ENCODE measurements at places on chromosomes 2 and 18.

DNA sequence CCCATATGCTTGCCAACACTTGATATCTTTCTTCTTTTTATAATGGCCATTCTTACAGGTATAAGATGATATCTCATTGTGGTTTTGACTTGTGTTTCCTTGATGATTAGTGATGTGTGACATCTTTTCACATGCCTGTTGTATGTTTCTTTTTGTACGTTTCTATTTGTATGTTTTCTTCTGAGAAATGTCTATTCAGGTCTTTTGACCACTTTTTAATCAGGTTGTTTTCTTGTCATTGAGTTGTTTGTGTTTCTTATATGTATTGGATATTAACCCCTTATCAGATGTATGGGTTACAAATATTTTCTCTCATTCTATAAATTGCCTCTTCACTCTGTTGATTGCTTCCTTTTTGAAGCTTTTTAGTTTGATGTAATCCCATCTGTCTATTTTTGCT lies 42.4 kb downstream of the ABCB11 start:
- H3K4me1 ChIP-seq, result no peaks in the 10 kb centered on the region
- no peaks in the 10 kb centered on the region for H3K36me3 ChIP-seq
- no peaks in the 10 kb centered on the region for H3K27me3 ChIP-seq

- no peaks in the 10 kb centered on the region for H3K4me1 ChIP-seq
- no peak overlapping the region for H3K27ac ChIP-seq
- H3K36me3 ChIP-seq, result no peaks in the 10 kb centered on the region
- H3K27me3 ChIP-seq, result peaks cover 6% of the 10 kb centered on the region
Observed at GRCh38 chr18:48018851-48019250, 88.4 kb upstream of the SMAD2 start.

DNA sequence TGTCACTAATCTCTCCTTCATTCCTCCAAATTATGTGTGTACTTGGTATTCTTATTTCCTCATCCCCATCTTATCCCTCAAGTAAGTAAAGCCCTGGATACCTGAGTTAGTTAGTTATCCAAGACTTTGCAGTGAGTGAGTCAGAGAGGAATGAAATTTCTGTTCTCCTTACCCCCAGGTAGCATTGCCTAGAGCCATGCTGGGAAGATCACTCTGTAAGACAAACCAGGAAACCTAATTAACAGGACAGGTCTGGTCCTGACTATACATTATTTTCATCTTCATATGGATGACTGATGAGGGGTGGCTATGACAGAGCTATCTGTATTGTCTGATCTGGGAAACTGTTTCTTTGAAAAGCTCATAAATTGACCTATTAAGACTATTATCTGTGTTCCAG lies 55.0 kb upstream of the ITGA6 start:
- H3K36me3 ChIP-seq, result no peaks in the 10 kb centered on the region
- no peak overlapping the region for H3K4me3 ChIP-seq
- no peaks in the 10 kb centered on the region for H3K4me1 ChIP-seq

DNA sequence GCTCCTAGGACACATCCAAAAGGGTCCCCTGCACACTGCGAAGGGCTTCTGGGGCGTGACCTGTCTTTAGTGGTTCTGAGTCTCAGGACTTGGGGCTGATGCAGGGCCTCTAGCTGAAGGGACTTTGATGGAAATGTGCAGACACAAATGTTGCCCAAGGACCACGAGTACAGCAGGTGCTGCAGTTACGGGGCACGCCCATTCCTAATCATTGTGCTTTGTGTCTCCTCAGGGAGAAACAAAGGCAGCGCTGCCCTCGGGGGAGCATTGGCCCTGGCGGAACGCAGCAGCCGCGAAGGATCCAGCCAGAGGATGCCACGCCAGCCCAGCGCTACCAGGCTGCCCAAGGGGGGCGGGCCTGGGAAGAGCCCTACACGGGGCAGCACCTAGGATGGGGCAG lies 8.0 kb downstream of the TUBA3E start:
- H3K27me3 ChIP-seq, result no peaks in the 10 kb centered on the region
- no peak for DNase-seq
- no peaks in the 10 kb centered on the region for H3K36me3 ChIP-seq
- H3K4me3 ChIP-seq, result no peak overlapping the region
- no peak overlapping the region for H3K27ac ChIP-seq

GRCh38 chr18:73446502-73446901 lies 578.7 kb upstream of the NETO1 start:
- H3K27me3 ChIP-seq, result no peaks in the 10 kb centered on the region
- no peak overlapping the region for H3K4me3 ChIP-seq
- no peak for DNase-seq
- H3K36me3 ChIP-seq, result no peaks in the 10 kb centered on the region

DNA sequence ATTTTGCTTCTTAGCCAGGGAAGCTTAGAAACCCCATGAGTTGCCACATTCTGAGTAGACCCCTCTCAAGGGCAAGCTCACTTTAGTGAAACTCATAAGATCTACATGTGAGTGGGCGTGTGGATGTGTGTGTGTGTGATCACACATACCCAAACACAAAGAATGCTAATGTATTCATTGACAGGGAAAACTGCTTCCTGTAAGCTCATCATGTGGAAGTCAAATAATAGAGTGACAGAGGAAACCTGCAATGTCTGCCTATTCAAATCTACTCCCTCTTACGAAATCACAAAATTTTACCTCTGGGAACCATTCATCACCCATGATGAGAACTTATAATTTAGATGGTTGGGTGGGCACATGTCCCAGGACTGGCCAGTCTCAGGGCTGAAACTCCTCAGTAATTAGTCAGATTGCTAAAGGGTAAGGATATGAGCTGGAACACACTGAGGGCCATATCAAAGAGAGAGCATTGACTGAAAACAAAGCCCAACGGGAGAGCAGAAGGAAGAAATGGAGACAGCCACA lies 94.5 kb upstream of the CCDC150 start:
- H3K36me3 ChIP-seq, result no peaks in the 10 kb centered on the region
- H3K4me3 ChIP-seq, result no peak overlapping the region
- H3K27ac ChIP-seq, result no peak overlapping the region
- no peak for DNase-seq
- no peaks in the 10 kb centered on the region for H3K27me3 ChIP-seq
- H3K4me1 ChIP-seq, result no peaks in the 10 kb centered on the region

DNA sequence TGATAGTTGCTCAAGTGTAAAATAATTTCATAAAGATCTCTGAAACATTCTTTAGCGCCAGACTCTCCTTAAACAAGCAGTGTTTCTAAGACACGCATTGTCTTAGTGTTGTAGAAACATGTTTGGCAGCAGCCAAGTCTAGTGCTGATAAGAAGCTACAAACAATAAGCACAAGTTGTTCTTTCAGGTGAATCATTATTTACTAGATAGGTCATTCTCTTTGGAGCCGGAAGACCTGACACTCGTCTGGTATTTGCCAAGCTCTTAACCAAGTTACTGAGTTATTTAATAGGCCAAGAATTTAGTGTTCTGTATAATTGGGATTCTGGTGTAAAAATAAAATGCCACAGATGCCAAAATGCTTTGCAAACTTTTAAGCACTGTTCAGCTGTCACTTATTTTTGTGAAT lies 852.1 kb downstream of the CPS1 start:
- H3K36me3 ChIP-seq, result no peaks in the 10 kb centered on the region
- H3K4me3 ChIP-seq, result no peak overlapping the region
- no peak overlapping the region for H3K27ac ChIP-seq
- H3K4me1 ChIP-seq, result no peaks in the 10 kb centered on the region

DNA sequence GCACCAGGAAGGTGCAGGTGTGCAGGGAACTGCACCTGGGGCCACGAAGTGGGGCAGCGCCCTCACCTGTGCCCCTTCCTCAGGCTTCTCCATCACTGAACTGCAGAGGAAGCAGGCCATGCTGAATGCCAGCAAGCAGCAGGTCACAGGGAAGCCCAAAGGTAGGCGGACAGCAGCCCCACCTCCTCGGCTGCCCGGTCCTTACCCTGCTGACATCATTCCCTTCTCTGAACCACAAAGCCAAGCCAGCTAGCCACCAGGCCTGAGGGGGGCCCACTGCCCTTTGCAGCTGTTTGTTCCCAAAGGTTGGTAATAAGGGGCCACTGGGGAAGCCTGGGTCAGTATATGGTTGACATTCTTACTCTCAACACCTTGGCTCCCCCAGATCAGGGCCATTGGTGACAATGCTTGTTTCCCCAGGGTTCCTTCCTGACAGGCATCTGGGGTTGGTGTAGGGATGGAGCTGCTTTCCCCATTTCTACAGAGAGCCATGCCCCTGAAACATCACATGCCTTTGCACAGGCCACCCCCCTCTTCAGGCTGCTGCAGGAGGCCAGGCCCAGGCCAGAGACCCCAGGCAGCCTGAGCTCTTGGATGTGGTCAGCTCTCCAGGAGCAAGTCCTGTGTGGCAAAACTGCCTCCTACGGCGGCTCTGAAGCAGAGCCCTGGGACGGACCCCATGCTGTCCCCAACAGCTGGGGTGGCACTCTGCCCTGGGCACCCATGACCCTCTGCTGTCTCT lies 47.8 kb downstream of the FAM168B start:
- H3K4me3 ChIP-seq, result no peak overlapping the region
- H3K27ac ChIP-seq, result no peak overlapping the region
- DNase-seq, result no peak
- peaks cover 17% of the 10 kb centered on the region for H3K36me3 ChIP-seq
- H3K4me1 ChIP-seq, result no peaks in the 10 kb centered on the region
- no peaks in the 10 kb centered on the region for H3K27me3 ChIP-seq

DNA sequence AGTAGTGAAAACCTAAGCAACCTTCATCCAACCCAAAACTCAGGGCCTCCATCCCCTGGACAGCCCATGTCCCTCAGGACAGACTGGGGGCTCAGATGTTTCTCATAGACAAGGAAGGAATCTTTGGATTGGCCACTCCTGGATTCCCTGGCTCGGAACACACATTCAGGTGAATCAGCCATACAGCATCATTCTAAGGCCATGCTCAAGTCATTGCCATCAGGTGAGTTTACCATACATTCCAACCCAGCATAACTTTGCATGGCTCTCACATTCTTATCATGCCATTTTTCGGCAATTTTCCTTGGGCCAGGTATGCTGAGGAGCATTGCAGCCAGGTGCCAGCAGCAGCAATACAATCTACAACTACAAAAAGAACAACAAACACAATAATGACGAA lies 34.6 kb upstream of the SERPINE2 start:
- H3K27ac ChIP-seq, result no peak overlapping the region
- H3K4me1 ChIP-seq, result no peaks in the 10 kb centered on the region

DNA sequence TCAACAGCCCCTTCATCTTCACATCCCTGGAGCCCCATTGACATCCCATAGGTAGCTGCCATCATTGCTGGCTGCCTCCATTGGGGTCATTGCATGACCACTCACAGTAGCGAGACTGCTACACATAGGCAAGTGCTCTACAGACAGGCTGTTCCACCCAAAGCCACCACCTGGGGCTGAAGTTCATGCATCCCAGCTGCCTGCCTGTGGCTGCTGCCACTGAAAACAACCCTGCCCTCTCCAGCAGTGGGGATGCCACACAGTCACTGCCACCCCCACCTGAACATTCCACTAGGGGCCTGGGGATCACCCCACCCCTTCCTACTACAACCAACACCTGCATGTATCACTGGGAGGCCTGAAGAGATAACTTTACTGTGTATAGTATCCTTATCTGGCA lies 59.5 kb upstream of the CTAGE1 start:
- no peaks in the 10 kb centered on the region for H3K27me3 ChIP-seq
- no peaks in the 10 kb centered on the region for H3K36me3 ChIP-seq
- no peaks in the 10 kb centered on the region for H3K4me1 ChIP-seq
- no peak for DNase-seq
- no peak overlapping the region for H3K27ac ChIP-seq

DNA sequence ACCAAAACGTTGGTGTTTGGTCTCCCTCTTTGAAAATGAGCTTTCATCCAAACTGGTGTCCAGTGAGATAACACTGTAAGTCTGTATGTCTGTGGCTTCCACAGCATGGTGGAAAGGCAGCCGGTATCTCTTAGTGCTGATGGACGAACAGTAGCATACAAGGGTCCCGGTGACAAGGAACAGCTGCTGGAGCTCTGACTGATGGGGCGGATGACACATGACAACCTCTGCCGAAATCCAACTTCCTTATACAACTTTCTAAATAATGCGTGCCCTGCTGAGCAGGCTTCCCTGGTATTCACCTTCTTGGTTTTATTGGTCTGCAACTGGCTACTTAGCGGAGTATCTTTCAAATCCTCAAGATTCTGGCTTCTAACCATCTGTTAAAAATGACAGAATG lies 216.2 kb downstream of the SRBD1 start:
- H3K4me1 ChIP-seq, result no peaks in the 10 kb centered on the region
- no peak for DNase-seq
- no peaks in the 10 kb centered on the region for H3K27me3 ChIP-seq

- H3K27ac ChIP-seq, result no peak overlapping the region
- no peaks in the 10 kb centered on the region for H3K27me3 ChIP-seq
- H3K4me1 ChIP-seq, result no peaks in the 10 kb centered on the region
- no peaks in the 10 kb centered on the region for H3K36me3 ChIP-seq
- no peak overlapping the region for H3K4me3 ChIP-seq
Observed at GRCh38 chr2:24482251-24482971, 8.6 kb upstream of the NCOA1 start.

- H3K27ac ChIP-seq, result no peak overlapping the region
- no peaks in the 10 kb centered on the region for H3K27me3 ChIP-seq
- H3K4me3 ChIP-seq, result no peak overlapping the region
- H3K36me3 ChIP-seq, result no peaks in the 10 kb centered on the region
- no peaks in the 10 kb centered on the region for H3K4me1 ChIP-seq
- DNase-seq, result no peak
Observed at GRCh38 chr18:58389745-58390144, 239.1 kb downstream of the ALPK2 start.

DNA sequence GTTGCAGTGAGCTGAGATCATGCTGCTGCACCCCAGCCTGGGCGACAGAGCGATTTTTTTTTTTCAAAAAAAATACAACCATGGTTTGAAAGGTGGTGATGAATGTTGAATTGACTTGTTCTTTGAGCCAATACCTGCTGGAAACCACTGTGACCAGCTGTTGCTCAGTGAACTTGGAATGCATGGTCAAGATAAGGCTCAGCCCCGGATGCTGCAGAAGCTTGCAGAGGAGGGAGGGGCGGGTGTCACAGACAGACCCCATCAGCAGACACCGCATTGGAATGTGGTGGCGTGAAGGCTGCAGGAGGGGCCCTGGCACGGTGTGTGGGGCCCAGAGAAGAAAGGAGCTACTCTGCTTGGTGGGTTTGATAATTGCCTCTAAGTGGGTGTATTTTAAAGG lies 91.6 kb downstream of the ITGB1BP1 start:
- no peaks in the 10 kb centered on the region for H3K27me3 ChIP-seq
- H3K36me3 ChIP-seq, result no peaks in the 10 kb centered on the region
- DNase-seq, result no peak
- no peak overlapping the region for H3K27ac ChIP-seq
- no peak overlapping the region for H3K4me3 ChIP-seq

- peak overlapping the region; percentile 70 for H3K27ac ChIP-seq
- H3K4me3 ChIP-seq, result peak overlapping the region; percentile 21
- peaks cover 16% of the 10 kb centered on the region for H3K27me3 ChIP-seq
- no peaks in the 10 kb centered on the region for H3K36me3 ChIP-seq
Observed at GRCh38 chr2:176088048-176088936, 4.2 kb upstream of the HOXD13 start.

Data from prostate gland (tissue), 2 donors.